ENCODE measurements at places on chromosomes 3 and 15.

DNA sequence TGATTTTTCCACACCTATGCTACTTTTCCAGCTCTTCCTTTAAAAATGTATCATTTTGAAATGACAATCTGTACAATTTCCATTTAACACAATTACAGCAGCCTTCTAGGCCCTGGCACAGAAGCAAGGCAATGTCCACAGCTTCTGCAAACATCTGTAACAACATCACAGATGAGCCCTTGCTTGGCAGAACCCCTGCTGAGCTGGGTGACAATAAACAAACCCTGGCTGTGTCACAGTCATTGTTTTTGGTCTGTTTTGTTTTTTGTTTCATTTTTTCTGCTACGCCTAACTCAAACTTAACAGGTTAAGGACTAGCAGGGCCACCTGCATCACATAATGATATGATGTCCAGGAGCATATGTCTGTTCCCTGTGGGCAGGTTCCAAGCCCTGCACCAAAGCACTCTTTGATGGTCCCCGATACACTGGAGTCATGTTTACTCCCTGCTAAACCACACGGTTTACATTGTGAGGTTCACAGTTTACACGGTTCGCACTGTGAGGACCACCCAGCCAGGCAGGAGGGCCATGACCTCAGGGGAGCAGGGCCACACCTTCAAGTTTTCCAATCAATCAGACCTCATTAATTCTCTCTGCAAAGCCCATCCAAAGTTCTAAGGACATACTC lies 186.8 kb upstream of the CHRNA7 start:
- no peak for DNase-seq

GRCh38 chr3:153785901-153786300 lies 335.3 kb upstream of the ARHGEF26 start:
- DNase-seq: peak; percentile 37

- no peak for DNase-seq
These were observed 345.8 kb upstream of the ROBO2 start for GRCh38 chr3:76694063-76694462.

DNA sequence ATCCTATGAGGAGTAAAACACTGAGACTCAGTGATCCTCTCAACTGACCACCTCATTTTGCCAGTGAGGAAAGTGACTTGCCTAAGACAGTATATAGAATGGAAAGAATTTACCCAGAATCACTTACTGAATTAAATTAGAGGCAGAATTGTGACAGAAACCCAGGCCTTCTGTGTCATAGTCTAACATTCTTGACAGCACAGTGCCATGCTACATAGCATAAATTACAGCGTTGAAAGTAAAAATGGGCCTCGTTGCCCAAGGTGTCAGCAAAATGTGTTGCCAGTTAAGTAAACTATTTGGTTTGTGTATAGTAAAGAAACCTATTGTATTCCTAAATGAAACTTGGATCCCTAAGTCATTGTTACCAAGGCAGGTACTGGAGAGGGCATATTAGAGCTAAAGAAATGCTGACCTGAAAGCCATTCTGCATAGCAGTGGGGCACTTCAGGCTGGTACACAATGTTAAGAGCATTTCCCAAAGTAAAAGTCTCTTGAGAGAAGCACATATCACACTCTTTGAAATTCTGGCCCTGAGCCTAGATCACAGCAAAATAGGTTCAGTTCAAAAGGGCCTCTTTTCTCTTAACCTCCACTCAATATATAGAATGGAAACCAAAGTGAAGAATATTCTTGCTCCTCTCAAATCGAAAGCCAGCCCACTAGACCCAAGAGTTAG lies 53.8 kb downstream of the HMG20A start:
- no peak for DNase-seq

GRCh38 chr3:99920481-99921376 lies 103.1 kb downstream of the CMSS1 start:
- peak; percentile 18 for DNase-seq

- DNase-seq: peak; percentile 77
These were observed 218.9 kb downstream of the CDIN1 start for GRCh38 chr15:36798366-36798765.

GRCh38 chr3:172065967-172066762 lies 26.8 kb downstream of the FNDC3B start:
- no peak for DNase-seq

DNA sequence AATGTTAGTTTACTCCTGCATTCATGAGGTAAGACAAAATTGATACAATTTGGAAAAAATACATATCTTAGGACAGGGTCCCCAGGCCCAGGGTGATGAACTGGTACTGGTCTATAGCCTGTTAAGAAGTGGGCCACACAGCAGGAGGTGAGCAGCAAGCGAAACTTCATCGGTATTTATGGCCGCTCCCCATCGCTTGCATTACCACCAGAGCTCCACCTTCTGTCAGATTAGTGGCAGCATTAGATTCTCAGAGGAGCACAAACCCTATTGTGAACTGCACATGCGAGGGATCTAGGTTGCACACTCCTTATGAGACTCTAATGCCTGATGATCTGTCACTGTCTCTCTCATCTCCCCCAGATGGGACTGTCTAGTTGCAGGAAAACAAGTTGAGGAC lies 880.6 kb downstream of the MCTP2 start:
- no peak for DNase-seq

GRCh38 chr15:38688761-38689160 lies 124.1 kb upstream of the RASGRP1 start:
- no peak for DNase-seq

DNA sequence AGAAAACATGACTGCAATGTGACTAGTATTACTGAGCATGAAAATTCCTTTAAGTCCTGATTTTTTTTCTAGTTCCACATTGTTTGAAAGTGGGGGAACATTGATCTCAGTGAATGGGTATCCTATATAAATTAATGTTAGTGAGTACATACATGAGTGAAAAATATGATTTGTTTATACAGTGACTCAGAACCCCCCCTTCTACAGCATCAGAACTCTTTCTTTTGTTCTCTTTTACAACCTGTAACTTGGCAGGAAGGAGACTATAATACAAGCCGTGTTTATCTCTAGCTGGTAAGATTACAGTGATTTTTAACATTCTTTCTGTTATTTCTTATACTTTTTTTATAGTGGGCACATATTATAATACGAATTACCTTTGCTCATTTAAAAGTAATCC lies 384.7 kb downstream of the PDCD6IP start:
- DNase-seq: no peak

GRCh38 chr15:50747523-50747922 lies 18.0 kb downstream of the SPPL2A start:
- no peak for DNase-seq

DNA sequence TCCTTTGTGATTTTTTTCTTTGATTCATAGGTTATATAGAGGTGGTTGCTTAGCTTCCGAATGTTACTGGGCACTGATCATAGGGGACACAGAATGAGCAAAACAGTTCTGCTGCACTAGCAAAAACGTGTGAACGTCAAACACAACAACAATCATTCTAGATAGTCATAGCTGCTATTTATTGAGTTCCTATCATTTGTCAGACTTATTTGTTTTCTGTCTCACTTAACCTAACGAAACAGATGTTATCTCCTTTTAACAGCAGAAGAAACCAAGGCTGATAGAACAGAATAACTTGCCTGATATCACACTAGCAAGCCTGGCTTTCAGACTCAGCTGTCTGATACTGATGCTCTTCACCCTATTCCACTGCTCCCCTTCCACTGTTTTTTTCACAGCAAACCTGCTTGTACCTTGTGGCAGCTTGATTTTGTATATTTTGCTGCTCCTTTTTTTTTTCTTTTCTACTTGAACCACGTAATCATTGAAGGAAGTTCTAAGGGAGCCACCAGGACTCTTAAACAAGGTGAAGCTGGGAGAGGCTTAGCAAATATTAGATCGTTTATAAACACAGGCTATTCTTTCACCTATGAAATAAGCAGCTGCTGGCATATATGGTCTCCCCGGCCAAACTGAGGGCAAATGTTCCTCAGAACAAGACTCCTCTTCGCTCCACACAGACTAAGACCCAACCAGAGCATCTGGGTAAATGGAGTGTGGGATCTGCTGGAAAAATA lies 78.8 kb downstream of the MCF2L2 start:
- DNase-seq: no peak

- DNase-seq: no peak
These were observed 19.7 kb upstream of the TM4SF19 start for GRCh38 chr3:196357905-196358304.

GRCh38 chr3:9201266-9201665 lies 48.2 kb downstream of the SRGAP3 start:
- no peak for DNase-seq

- DNase-seq: no peak
These were observed 823.0 kb upstream of the NECTIN3 start for GRCh38 chr3:110248666-110249065.

DNA sequence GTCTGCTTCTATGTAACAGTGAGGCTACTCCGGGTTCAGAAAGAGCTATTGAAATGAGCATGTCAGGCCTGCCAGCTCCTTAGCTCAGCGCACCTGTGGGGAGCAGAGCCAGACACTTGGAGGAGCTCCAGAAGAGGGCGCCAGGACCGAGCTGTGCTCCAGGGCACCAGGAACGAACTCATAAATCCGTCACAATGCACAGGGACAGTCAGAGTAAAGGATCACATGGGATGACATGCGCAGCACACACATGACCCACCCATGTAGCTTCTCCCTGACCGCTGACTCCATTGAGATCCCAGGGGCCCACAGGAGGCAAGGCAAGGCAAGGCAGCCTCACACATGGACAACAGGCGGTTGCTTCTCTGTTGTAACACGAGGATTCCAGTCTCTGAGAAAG lies 26.0 kb upstream of the GNB5 start:
- DNase-seq: no peak

GRCh38 chr3:5218815-5219214 lies 31.3 kb downstream of the EDEM1 start:
- DNase-seq: no peak

- DNase-seq: no peak
These were observed 31.9 kb upstream of the WNT5A start for GRCh38 chr3:55519019-55519418.

DNA sequence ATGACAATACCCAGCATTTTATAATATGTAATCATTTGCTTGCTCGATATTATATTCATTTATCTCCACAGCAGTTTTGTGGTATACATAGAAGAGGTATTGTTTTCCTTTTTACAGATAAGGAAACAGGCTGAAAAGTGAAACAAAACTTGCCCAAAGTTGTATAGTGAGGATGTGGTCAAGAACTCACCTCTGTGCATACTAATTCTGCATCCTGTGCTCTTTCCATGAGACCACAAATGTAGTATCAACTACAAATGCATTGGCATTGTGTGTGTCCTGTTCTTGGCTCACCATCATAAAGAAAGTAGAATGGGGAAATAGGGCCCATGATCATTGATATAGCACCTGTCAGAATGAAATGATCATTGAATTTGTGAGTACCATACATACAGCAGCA lies 167.3 kb downstream of the NECTIN3 start:
- DNase-seq: no peak

GRCh38 chr3:100033903-100034471 lies 80.3 kb downstream of the FILIP1L start:
- DNase-seq: no peak

DNA sequence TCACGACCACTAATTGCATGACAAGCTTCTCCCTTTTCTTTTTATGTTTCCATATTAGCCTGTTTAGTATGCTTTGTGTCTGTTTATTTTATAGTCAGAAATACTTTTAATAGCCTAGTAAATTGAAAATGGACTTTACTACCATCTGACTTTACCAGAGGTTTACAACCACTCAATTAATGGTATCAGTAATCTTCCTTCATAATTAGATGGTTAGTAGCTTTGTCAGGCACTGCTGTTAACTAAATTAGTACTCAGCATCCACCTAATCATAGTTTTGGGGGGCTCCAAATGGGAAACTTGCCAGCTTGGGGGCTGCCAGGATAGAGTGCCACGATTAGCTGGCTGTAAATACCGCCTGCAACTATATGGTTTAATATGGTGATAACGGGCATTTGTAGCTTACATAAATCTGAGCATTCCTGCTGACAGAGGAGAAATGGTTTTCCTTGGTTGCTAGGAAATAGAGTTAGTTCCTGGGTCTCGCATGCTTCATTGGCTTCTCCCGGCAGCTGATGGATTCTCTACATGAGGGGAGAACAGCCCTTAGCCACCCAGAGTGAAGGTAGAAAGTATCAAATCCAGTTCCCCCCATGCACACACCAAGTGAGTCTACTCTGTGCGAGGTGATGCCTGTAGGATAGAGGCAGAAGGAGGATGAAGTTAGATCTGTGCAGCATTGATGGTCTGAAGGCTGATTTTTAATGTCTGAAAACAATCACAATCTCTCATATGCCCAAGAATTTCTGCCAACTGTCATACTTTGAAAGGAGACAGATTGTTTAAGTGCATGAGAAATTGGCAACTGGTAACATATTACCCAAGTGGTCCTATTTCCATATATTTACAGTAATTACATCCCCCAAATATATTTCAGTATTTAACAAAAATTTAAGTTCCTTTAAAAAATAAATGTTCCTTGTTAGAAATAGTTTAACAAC lies 326.6 kb upstream of the PROK2 start:
- no peak for DNase-seq

GRCh38 chr3:195558602-195559001 lies 15.5 kb upstream of the PPP1R2 start:
- DNase-seq: peak; percentile 46

DNA sequence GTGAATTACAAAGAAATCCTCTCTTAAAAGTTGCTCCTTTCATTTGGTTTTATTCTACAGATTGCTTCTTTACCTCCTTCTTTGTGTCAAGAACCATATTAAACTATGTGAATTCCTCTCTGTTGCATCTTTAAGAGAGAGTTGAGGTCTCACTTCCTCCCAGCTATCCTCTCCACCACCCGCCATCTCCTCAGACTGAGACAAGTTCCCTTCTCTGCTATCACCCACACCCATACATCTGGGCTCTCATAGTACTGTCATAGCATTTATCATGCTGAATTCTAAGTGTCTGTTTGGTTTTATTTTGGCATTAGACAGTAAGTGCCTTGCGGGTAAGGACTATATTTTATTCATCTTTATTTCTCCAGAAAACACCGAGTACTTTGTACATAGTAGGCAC lies 54.2 kb downstream of the B3GALNT1 start:
- DNase-seq: no peak

GRCh38 chr3:128551867-128552266 lies 58.9 kb upstream of the GATA2 start:
- DNase-seq: no peak

DNA sequence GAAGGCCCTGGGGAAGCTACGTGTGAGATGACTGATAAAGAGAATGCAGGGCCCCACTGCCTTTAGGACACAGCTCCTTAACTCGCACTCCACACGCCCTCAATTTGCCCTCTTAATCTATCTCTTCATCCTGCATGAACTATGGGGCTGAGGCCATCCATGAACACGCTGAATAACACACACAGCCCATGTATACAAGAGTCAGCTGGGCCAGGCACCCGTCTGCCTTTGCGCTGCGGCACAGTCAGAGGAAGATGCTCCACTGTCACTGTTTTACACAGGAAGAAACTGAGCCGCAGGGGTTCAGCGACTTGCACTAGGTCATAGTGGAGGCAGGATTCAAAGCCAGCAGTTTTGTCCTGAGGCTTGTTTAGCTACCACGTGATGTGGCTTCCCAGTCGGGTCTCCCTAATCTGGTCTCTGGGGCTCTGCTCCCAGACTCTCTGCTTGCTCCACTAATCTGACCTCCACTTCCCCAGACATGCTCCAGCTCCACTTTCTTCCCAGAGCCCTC lies 43.9 kb downstream of the TLE3 start:
- DNase-seq: no peak

GRCh38 chr15:41572866-41573265 lies 13.9 kb downstream of the TYRO3 start:
- DNase-seq: no peak
